CD14-positive monocyte (primary cell): ENCODE measurements at places on chromosomes 13 and 19. TPM values are rescaled to one million over a fixed set of nuclear protein-coding genes. Genes with fewer than 3 reads are reported as not detected.

- H3K27me3 ChIP-seq = no peaks in the 10 kb centered on the region
- H3K36me3 ChIP-seq = no peaks in the 10 kb centered on the region
- DNase-seq = no peak
- H3K4me3 ChIP-seq = no peak overlapping the region
These were observed 650.1 kb downstream of the FGF9 start for GRCh38 chr13:22320991-22321390.

DNA sequence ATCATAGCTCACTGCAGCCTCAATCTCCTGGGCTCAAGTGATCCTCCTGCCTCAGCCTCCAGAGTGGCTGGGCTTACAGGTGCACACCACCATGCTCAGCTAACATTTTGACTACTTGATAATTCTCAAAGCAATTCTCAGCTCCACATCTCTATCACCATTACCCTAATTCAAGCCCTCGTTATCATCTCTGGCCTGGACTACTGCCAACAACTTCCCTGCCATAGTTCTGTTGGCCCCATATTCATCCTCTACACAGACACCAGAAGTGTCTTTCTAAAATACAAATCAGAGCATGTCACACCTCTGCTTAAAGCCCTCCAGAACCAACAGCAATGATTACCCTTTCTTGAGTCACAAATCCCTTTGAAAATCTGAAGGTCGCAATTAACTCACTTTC lies 7.9 kb downstream of the FLT3 start:
- H3K27ac ChIP-seq = no peak overlapping the region
- no peaks in the 10 kb centered on the region for H3K27me3 ChIP-seq
- H3K4me1 ChIP-seq = peaks cover 38% of the 10 kb centered on the region
- no peaks in the 10 kb centered on the region for H3K36me3 ChIP-seq

DNA sequence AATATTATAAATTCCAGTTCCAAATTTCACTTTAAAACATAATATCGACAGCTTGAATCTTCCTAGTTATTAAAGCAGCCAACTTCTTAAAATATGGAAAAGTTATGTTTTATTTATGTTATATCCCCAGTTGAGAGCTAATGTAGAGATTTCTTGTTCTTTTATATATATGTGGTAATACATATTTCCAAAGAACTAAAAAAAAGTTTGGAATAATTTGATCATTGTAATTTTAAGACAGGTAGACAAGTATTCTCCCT lies 781 bp upstream of the TBC1D4 start:
- peaks cover 28% of the 10 kb centered on the region for H3K4me1 ChIP-seq
- H3K36me3 ChIP-seq = no peaks in the 10 kb centered on the region
- no peak overlapping the region for H3K27ac ChIP-seq
- H3K27me3 ChIP-seq = peaks cover 28% of the 10 kb centered on the region
- H3K4me3 ChIP-seq = peak overlapping the region; percentile 95

DNA sequence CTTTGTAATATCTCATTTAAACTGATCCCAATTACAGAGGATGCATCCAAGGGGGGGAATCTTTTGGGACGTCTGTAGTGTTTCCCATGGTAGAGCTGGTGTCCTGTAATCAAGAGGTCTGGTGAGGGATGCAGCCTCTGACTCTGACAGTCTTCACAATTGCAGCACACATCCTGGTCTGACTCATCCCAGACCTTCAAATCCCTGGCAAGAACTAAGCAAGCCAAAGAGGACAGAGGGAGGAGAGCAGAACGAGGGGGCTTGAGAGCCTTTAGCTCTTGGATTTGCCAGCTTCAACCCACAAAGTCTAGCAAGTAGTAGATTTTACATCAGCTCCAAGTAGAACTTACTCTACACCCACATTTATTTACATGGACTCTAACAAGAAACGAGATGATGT lies 17.3 kb upstream of the FCGBP start:
- peaks cover 51% of the 10 kb centered on the region for H3K4me1 ChIP-seq
- no peak overlapping the region for H3K4me3 ChIP-seq
- DNase-seq = peak; percentile 58
- H3K27me3 ChIP-seq = peaks cover 48% of the 10 kb centered on the region
- H3K27ac ChIP-seq = no peak overlapping the region

KLK3 gene
- not detected in 2 replicates for polyA plus RNA-seq

DNA sequence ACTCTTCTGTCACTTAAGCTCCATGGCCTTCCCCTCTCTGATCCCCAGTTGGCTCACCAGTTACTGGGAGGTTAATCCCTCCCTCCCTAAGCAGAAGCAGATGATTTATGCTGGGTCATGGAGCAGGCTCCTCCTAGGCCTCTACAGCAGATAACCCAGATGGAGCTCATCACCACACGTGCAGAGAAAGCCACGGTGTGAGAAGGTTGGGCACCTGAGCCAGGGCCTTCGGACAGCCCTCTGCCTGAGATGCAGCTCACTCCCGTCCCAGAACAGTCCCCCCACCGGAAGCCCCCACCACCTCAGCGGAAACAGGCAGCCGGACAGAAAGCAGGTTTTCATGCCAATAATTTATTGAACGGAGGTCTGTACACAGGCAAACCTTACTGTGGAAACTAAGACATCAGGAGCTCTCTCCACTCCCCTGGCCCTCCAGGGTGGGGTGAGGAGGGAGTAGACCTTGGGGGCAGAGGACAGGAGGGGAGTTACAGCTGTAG lies 9.8 kb downstream of the ZNF526 start:
- no peak overlapping the region for H3K4me3 ChIP-seq
- H3K4me1 ChIP-seq = no peaks in the 10 kb centered on the region
- H3K27ac ChIP-seq = peak overlapping the region; percentile 37
- DNase-seq = no peak

DNA sequence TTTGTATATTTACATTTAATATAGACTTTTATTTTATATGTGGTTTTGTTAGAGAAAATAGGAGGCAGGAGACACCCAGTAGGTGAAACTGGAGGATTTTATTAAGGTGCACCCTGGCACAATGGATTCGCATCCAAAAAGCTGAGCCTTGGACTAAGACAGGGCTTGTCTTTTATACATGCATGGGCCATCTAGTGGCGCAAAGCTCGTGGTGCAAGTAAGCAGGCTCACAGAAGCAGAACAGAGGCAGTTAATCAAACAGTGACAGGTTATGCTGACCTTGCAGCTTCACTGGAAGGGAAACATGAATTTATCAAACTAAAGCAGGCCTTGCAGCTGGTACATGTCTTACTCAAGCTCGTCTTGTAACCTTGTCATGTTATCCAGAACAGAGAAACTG lies 58.8 kb upstream of the ZNF681 start:
- no peak overlapping the region for H3K27ac ChIP-seq
- H3K36me3 ChIP-seq = no peaks in the 10 kb centered on the region
- H3K4me3 ChIP-seq = no peak overlapping the region
- peak; percentile 8 for DNase-seq
- H3K4me1 ChIP-seq = no peaks in the 10 kb centered on the region

KLF1 gene
- polyA plus RNA-seq = 0.45 TPM

GRCh38 chr13:70755456-70755855 lies 647.2 kb upstream of the KLHL1 start:
- no peaks in the 10 kb centered on the region for H3K27me3 ChIP-seq
- H3K4me3 ChIP-seq = no peak overlapping the region
- no peak for DNase-seq
- H3K27ac ChIP-seq = no peak overlapping the region
- H3K4me1 ChIP-seq = no peaks in the 10 kb centered on the region

ZNF738 gene
- 2.4 and 5.0 TPM in 2 replicates for polyA plus RNA-seq

DNA sequence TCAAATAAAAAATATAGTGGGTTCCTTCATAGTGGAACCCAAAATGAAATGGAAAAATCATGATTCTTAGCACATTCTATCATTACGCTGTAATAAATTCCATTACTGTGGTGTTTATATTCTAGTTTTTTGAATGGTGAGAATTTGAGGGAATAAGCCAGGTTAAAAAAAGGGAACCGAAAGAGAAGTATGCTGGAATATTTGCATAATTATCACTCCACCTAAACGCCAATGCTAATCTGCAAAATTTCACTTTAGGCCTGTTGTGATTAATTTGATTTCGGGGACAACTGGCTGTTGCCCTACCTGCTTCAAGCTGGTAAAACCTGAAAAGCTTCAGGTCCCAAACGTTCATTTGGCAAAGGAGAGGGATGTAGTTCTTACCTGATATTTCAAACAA lies 32.1 kb upstream of the SCEL start:
- no peak overlapping the region for H3K4me3 ChIP-seq
- H3K27ac ChIP-seq = no peak overlapping the region
- H3K27me3 ChIP-seq = no peaks in the 10 kb centered on the region
- no peaks in the 10 kb centered on the region for H3K36me3 ChIP-seq
